ENCODE measurements at places on chromosomes 13 and 19.

DNA sequence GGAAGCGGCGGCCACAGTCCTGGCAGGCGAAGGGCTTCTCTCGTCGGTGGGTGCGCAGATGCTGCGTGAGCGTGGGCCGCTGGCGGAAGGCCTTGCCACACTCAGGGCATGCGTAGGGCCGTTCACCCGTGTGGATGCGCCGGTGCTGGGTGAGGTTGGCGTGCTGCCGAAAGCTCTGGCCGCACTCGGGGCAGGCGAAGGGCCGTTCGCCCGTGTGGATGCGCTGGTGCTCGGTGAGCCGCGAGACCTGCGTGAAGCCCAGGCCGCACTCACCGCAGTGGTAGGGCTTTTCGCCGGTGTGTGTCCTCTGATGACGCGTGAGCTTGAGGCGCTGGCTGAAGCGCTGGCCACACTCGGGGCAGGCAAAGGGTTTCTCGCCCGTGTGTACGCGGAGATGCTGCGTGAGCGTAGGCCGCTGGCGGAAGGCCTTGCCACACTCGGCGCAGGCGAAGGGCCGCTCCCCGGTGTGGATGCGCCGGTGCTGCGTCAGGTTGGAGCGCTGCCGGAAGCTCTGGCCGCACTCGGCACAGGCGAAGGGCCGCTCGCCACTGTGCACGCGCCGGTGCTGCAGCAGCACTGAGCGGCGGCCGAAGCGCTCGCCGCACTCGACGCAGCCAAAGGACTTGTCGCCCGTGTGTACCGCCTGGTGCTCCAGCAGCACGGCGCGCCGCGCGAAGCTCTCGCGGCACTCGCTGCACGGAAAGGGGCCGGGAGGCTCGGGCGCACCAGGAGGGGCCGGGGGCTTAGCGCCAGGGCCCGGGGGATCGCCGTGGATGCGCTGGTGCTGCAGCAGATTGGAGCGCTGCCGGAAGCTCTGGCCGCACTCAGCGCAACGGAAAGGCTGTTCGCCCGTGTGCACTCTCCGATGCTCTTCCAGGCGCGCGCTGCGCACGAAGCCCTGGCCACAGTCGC is 4.0 kb upstream of the UBE2M start:
- DNase-seq: no peak

GRCh38 chr13:39073983-39074382 is 35.7 kb downstream of the NHLRC3 start:
- no peak for DNase-seq

DNA sequence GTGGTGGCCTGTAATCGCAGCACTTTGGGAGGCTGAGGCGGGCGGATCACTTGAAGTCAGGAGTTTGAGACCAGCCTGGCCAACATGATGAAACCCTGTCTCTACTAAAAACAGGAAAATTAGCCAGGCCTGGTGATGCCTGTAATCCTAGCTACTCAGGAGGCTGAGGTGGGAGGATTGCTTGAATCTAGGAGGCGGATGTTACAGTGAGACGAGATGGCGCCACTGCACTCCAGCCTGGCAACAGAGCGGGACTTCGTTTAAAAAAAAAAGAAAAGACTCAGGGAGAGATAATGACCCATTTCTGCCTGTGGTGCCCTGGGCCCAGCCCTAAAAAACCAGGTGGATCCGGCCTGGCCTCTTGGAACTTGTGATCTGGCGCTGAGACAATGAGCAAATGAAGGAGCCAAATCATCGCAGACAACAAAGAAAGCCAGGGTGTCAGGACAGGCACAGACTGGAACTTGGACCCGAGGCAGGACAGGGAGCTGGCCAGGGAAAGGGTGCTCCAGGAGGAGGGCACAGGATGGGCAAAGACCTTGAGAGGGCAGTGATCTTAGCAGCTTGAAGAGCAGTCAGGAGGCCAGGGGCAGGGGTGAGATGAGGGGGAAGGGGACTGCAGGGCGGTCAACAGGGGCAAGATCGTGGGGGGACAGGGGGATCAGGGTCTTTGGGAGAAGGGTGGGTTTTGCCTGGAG is 962 bp upstream of the JAK3 start:
- DNase-seq: no peak

GRCh38 chr19:16654140-16654539 is 5.8 kb downstream of the SMIM7 start:
- DNase-seq: no peak

DNA sequence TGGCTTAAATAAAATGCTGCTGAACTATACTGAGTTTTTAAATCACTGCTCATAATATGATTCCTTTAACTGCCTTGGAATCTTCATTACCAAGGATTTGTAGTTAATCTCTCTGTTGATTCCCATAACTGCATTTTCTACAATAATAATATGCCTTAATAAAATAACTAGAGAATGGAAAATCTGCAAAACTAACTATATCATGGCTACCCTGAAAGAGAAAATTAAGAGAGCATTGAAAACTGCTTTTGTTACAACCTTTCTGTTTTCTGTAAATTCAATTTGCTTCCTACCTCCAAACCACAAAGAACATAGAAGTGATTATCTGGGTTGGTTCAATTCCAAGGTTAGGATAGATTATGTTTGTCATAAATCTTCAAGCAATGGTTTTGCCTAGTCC is 202.8 kb upstream of the ATXN8OS start:
- DNase-seq: no peak

GRCh38 chr13:28485097-28485496 is 9.8 kb downstream of the FLT1 start:
- no peak for DNase-seq

DNA sequence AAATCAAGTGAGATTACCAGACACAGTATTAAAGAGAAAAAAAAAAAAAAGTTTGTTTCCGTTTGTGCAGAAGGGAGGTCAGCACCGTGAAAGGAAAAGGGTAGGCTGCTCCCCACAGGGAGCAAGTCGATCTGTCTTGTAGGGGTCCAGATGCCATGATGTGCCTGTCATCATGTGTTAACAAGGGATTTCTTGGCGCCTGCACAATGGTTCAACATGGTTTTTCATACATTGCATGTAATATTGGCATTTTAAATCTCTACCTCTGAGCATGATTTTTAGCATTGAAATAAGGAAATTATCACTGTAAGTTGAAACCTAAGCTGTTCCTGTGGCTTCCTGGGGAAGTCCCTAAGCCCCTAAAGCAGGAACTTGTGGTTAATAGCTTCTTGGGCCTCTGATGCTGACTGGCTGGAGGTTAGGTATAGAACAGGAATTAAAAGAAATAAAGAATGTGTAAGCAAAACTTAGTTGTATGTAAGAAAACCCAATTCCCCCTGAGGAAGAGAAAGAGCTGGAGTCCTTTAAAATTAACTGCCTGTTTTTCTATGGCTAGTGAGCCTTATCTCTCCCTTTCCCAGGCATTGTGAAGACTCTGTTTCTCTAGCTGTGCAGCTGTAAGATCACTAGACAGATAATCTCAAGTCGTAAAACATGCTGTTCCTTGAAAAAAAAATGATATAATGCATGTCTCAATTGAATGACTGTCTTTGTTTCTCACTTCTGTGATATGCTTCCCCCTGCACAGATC is 7.4 kb upstream of the FCGBP start:
- DNase-seq: no peak

- DNase-seq: no peak
These were observed 457.4 kb downstream of the DIAPH3 start for GRCh38 chr13:59706101-59706976.

DNA sequence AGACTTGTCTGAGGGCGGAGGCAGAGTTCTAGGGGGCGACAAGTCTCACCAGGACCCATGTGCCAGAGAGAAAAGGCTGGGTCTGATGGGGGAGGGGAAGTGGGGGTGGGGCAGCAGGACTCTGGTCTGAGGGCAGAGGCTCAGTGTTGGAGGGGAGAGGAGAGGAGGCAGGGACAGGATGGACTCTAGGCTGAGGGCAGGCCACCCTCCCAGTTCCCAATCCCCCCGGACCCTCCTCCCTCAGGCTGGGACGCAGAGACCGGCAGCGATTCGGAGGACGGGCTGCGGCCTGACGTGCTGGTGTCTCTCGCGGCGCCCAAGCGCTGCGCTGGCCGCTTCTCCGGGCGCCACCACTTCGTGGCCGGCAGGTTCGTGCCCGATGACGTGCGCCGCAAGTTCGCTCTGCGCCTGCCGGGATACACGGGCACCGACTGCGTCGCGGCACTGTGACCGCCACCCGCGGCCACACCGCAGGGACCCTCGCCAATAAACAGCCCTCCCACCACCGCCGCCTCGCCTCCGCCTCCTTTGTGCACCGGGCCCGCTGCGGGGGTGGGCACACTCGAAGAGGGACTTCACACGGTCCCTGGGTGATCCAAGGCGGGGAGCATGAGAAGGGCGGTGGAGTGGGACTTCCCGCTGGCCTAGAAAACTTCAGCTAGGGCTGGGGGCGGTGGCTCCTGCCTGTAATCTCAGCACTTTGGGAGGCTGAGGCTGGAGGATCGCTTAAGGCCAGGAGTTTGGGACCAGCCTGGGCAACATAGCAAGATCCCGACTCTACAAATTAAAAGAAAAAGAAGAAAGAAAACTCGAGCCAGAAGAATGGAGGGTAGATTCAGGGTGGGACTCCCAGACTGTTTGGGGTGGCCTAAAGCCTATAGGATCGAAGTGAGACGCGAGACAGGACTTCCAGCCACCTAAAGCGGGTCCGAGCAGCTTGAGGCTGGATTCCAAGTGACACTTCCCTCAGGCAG is 703 bp upstream of the CILP2 start:
- no peak for DNase-seq

DNA sequence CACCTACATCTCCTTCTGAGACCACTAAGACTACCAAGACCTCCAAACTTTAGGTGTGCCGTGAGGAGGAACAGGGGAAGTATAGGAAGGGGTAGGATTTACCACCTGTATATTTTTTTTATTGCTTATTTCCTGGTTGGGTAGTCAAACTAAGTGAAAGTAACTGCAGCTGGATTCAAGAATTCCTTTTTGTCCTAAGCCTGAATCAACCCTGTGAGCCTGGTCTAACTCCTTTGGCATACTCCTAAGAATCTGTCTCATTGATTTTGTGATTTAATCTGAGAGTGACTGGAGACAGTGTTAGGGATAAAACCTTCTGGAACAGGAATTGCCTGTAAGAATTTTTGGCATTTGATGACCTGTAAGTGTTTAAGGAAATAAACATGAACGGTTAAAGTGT is 523.5 kb upstream of the MIR17HG start:
- no peak for DNase-seq

DNA sequence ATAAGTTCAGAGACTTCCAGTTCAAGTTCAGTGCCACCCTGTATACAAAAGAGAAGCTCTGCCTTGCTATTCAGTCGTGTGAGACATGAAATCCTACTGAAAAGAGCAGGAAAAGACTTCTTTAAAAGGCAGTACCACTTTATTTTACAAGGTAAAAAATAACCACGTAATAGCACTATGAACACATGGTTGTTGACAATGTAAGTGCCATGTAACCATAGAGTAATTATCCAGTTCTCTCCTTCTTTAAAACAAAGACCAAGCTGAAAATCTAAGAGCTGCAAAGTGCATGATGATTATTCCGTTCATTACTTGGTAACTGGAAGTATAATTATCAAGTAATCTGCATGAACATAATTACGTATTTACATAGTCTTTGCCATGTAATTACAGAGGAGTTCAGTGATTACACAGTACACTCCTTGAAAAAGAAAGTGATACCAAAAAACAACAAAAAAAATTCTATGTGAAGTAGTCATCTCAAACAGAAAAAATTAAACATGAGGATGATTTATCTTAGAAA is 288.7 kb downstream of the EFNB2 start:
- DNase-seq: no peak

DNA sequence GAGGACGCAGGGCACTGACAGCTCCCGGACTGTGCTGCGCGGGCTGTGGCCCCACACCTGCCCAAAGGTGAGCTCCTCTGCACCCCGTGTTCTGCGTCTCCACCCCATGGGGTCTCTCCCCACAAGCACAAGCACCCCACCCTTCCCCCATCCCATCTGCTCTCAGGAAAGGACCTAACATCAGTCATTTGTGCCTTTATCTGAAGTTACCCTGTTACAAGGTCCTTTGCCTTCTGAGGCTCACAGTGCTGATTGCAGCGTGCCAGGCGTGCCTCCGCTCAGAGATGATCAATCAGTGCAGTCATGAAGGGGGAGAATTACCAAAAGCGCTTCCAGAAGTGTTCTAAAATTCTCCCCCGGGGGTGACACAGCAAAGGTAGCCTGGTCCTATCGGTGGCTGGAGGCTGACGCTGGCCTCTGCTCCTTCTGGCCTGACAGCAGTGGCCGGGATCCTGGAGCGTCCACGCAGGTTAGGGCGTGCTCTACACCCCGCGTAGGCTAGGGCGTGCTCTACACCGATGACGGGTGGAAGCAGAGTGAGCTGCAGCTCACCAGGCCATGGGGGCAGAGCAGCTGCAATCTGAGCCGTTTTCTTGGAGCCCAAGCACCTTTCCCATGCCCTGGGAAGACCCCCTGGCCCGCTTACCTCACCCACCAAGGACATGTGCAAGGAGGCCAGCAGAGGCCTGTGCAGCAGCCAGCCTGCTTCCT is 84.7 kb upstream of the TM9SF2 start:
- no peak for DNase-seq

GRCh38 chr19:11481534-11482383 is 913 bp upstream of the ELAVL3 start:
- peak; percentile 69 for DNase-seq

Data from NCI-H2081 treated with DMSO at 0.1 percent for 48 hours (cell line).